Thoracic aorta (tissue), 2 donors: ENCODE measurements at places on chromosomes 12 and 14.

DNA sequence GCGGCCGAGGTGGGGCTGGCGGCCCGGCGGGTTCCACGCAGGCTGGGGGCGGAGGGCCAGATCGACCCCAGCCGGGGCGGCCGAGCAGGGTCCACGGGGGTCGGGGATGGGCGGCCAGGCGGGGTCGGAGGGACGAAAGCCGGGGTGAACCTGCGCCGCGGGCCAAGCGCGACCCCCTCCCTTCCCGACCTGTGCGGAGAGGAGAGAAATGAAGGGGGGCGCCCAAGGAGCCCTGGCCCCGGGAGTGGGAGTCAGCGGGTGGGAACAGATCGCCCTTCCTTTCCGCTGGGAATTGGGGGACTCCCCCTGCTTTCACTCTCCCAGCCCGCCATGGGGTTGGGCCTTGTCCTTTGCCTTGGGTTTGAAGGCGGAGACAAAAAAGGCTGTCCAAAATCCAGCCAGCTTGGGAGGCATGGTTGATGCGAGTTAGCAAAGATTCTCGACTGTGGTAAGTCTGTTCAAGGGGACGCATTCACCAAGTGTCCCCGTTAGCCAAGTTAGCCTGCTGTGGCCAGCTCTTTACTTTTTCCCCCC lies 559 bp upstream of the CKAP4 start:
- no peak for DNase-seq

DNA sequence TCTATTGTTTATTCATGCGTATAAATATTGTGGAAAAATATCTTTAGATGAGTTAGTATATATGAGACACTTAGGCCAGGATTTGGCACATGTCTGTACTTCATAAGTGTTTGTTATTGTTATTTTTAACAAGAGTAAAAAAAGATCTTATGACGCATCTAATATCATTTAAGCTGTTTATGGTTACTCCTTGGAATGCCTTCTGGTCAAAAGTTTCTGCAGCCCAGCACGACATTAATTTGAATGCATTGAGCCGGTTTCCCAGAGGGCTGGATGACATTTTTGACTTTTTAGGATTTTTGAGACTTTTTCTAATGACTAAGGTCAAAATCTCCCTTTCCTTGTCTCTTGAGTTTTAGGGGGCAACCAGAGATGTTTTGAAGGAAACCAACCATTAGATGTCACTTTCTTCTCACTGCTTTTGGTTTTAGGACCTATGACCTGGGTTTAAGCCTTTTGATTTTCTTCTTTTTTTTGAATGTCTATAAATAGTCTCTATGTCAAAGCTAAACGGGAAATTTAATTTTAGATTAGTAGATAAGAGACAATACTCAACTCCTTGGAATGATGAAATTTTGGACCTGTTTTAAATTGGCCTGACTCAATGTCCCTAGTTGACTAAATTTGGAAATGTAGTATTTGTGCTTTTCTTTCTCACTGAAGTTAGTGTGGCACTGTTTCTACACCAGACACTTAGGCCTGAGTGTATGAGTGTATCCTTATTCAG lies 215.5 kb downstream of the AEBP2 start:
- DNase-seq: no peak

DNA sequence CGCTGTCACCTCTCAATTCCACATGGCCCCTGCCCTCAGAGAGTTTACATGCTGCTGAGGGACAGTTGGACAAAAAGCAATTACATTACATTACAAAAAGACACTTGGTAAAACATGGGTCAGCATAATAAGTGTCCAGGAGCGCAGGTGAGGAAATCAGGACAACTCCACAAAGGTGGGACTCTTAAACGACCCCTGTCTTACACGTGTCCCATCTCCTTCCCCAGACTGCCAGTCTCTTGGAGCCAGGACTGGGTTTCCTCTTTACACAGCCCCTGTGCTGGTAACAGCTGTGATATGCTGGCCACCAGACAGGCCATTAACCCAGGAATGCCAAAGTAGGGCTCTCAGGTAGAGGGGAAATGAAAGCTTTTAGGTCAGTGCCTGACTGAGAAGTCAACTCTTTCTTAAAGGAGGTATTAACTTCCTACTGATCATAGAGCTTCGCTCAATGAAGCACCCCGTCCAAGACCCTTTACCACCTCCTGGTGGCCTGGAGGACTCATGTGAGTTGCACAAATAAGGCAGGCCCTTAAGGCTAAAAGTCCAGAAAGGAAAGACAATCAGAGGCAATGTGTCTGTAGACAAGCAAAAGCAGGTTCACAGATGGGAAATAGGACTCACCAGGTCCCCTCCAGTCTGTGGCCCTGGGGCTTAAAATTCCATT lies 55.5 kb downstream of the ANO2 start:
- DNase-seq: no peak

DNA sequence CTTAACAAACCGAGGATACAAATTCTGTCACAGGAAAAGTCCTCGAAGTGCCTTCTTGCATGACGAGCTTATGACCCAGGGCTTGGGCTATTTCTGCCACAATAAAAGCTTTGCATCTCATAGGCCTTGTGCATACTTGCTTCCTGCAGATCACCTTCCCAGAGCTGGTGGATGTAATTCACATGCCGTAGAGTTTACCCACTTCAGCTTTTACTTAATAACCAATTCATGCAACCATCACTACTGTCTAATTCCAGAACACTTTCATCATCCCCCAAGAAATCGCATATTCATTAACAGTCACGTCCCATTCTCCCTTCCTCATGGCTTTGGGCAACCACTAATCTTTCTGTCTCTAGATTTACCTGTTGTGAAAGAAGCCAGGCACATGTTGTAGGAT lies 9.0 kb upstream of the BDKRB1 start:
- DNase-seq: no peak

DNA sequence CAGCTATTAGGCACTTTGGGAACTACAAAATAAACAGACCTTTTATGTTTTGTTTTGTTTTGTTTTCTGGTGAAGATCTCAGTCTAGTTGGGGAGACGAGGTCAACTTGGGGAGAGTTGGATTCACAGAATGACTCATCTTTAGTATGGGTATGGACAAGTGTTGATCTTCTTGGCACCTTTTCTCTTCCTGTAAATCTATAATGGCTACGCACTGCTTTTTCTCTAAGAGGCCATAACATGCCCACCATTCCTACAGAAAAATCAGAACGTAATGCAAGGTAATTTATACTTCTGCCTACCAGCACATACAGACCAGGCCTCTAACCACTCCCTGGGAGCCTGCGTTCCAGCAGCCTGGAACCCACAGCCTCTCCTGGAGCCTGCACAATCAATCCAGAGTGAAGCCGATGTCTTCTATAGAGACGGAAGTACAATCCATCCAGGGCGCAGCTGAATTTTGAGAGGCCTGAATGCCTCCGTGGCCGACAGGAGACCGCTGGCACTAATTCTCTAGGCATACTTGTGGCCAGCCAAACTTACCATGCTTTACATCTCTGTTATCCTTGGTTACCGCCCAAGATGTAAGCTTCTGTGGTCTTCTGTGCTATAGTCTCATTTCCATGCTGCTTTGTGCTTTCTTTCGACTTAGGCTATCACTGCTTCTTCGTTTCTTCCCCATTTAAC lies 717 bp downstream of the PPHLN1 start:
- DNase-seq: no peak

GRCh38 chr12:52042706-52043385 lies 8.4 kb upstream of the NR4A1 start:
- DNase-seq: no peak

DNA sequence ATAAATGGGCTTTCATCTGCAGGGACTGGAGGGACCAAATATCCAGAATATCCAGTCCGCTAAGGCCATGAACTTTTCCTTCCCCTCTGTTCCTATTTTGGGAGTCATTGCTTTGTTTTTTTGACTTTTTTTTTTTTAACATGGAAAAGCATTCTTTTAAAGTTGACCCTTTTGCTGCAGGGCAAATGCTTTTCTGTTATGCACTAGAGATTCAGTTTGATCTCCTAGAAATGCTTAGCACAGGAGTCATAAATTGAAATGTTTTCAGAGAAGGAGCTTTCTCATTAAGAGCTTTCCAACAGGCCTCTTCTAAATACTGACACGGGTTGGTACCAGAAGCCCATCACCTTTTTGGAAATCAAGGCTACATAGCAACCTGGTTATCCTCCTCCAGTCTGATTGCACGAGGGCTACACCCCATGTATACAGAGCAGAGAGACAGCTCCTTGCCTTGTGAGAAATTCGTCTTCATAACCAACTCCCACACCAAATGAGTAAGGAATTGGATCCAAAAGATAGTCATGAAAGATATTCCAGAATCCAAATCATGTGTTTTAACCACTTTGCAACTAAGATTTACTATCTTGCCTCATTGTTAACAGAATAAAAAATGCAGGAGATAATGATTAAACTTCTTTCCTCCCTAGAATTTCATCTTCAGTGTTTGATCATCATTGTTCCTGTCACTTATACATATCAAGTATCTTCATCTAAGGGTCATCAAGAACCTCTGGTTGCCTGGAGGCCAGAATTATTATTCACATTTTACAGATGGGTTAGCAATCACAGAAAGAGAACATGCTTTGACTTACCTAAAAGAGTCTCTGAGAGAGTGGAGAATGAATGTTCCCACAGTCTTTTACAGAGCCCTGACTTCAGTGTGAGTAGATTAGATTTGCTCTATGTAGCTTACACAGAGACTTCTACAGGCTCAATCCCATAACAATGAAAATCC lies 389.4 kb downstream of the ZFP36L1 start:
- DNase-seq: no peak

DNA sequence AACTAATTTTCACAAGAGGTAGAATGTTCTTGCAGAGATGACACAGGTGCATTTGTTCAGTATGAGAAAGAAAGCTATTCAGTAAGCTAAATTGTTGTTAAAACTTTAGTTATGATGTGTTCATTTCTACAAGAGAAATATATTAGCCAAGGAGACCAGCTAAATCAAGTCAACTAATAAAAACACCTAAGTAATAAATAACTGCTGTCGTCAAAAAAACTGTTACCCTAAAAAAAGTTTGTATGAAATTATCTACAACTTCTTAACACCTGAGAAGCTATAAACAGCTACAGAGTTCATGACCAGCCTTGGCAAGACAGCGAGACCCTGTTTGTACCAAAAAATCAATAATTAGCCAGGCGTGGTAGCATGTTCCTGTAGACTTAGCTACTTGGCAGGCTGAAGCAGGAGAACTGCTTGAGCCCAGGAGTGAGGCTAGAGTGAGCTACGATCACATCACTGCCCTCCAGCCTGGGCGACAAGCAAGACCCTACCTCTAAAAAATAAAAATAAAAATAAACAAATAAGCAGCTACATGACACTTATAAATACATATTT lies 67.6 kb upstream of the AP4S1 start:
- no peak for DNase-seq

GRCh38 chr12:131827961-131828534 lies at the start of gene MMP17:
Gene MMP17, plus strand, starts transcription at chr12:131828393. Its CDS starts 102 bp downstream, at chr12:131828495.
- DNase-seq: no peak

DNA sequence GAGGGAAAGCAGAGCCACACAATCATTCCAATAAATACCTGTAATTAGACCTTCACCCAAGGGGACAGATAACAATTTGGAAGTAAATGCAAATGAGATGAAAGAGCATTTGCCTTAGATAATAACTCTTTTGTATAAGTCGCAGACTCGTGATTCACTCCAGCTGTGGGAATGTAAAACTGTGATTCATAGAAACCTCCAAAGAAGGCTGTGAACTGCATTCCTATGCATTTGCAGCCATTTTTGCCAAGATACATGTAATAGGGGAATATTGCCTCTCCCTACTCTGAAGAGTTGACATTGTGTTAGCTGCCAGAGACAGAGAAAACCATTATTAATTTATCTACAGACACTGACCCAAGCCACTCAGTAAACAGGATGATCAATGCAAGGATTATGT lies 181.9 kb upstream of the ARHGAP5 start:
- DNase-seq: no peak

DNA sequence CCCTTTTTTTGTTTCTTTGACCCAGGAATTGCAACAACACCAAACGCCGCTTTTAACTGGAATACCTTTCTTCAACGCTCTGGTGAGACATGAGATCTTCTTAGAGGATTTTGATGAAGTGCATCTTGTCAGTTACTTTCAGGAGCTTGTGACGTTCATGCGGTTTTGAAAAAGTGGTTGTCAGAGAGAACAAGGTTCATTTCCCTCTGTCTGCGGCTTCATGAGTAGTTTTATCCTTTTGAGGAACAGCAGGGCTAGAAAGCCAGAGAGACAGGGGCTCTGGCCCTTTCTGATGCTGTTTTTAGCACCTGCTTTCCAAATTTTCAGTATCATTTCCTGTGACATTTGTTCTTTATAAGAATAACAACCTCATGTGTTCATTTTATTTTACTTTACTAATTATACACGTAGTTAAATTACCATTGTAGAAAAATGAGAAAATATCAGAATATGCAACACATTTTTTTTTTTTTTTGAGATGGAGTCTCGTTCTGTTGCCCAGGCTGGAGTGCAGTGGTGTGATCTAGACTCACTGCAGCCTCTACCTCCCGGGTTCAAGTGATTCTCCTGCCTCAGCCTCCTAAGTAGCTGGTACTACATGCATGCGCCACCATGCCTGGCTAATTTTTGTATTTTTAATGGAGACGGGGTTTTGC lies 61.8 kb downstream of the GLT1D1 start:
- no peak for DNase-seq

DNA sequence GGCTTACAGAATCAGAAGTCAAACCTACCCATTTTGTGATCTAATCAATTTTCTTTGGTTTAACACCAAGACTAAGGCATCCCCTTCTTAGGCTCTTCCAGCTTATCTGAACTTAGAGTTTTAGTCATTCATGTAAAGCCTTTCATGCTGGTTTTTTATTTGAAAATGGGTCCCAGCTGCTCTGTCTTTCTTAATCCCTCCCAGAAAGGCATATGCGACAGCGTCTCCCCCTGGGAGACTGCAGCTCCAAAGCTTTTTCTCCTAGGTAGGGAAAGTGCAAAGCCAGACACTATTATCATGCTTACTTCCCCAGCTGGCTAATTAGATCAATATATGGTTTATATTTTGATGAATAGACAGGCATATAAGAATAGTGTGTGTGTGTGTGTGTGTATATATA lies 96.6 kb upstream of the E2F7 start:
- DNase-seq: no peak

GRCh38 chr14:55279384-55279783 lies 8.2 kb downstream of the FBXO34 start:
- no peak for DNase-seq
